ENCODE measurements at places on chromosomes 7 and 10.
A peak's percentile ranks its signal among the peaks of the same experiment; 100 is the strongest.

DNA sequence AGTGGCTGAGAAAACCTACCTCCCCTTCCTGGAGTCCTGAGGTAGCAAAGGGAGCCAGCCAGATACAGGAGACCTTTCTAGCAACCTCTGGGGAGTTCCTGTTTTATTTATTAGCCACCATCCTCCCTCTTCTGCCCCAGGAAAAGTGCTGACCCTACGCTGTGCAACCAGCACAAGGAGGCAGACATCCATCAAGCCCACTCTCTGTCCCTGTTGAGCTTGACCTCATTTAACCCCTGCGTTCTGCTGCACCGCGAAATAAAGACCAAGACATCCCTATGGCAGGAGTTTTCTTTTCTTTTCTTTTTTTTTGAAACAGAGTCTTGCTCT lies 25.3 kb upstream of the ANKRD2 start:
- no peak for DNase-seq

DNA sequence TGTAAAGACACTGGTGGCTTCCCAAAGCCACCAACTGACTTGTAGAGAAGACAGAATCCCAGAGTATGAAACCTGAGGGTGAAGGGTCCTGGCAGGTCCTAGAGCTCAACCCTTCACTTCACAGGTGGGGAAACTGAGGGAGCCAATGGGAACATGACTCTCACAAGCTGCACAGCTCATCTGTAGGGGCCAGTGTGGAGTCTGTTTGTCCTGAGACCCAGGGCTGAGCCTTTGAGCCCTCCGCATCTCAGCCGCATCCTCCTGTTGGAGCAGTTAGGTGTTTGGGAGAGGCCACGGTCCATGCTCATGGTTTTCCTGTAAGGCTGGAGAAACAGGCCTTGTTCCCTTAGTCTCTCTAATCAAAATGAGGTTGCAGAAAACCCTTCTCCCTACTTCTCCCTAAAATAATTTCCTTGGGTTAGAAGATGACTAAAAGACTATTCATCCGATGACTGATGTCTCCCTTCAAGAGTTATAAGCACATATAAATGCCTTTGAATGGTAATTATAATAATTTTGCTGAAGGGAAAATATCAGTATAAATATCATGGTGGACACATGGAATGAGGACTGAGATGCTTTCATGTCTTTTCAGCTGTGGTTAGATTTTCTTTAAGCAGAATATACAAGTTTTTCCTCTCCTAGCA lies 10.3 kb downstream of the HTRA1 start:
- no peak for DNase-seq

- DNase-seq = no peak
These were observed 19.0 kb downstream of the GIMAP4 start for GRCh38 chr7:150586068-150586784.

DNA sequence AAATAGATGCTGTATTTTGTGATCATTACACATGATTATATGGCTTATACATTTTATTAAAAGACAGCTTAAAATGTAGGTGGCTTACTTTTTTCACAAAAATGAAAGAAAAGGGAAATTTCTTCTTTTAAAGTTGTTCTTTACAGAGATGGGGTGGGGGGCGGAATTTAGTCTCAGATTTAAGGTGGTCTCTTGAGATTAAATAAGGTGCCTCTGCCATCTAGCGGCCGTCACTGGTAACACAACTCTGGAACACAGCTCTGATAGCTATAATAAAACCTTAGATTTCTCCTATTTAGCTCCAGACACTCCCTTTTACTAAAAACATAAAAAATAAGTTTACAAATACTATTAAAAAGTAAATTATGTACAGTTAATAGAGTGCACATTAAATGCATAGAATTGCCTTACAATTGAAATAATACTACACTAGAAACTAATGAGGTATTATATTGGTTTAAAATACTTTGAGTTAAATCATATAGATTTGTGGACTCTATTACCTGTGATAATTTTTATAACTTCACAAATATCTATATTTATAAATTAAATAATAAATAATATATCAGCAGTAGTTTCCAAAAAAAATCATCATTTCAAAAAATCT lies 210.9 kb downstream of the DGKB start:
- DNase-seq = peak; percentile 12

DNA sequence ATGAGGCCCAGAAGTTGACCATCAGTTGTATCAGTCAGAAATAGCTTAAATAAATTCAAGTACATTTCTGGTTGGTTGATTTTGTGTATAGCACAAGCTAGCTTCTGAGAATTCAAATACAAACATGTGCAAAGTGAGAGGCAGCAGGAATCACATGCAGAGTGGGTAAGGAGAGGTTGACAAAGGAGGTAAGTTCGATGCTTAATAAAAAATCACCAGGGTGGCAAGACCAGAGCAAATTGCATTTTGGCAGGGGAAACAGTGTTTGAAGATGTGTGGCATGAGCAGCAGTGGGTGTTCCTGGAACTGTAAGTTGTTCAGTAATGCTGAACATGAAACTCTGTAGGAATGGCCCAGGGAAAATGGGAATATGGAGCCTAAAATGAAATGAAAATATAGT lies 52.6 kb downstream of the GNAI1 start:
- DNase-seq = no peak

- DNase-seq = no peak
These were observed 19.2 kb upstream of the ATOH7 start for GRCh38 chr10:68251151-68251550.

GRCh38 chr7:41197769-41198168 lies 505.1 kb downstream of the INHBA start:
- no peak for DNase-seq

- DNase-seq = no peak
These were observed 115.9 kb downstream of the ZMIZ1 start for GRCh38 chr10:79184657-79185056.

- DNase-seq = no peak
These were observed 197.1 kb upstream of the CXCL12 start for GRCh38 chr10:44581996-44582395.

DNA sequence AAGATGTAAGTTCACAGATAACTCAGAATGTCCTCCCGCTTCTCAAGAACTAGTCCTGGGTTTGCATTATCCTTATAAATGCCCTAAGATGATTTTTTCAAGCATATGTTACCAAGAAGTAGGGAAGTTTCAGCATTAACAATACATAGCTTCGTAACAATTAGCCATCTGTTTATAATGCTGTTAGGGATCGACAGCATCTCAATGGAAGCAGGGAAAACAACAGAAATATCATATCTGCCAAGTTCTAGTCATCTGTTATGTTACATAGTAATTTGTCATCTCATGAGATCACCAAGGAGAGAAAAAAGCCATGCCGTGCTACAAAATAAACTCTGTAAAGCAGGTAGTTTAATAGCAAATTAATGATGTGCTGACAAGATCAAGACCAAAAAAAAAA lies 731.5 kb upstream of the C7orf33 start:
- DNase-seq = no peak

- DNase-seq = peak; percentile 76
These were observed 198.2 kb downstream of the MLLT10 start for GRCh38 chr10:21732067-21732772.

- DNase-seq = no peak
These were observed 198.1 kb upstream of the PPP2R2D start for GRCh38 chr10:131702531-131703356.

- peak; percentile 31 for DNase-seq
These were observed 118.8 kb upstream of the IFRD1 start for GRCh38 chr7:112331492-112331891.

DNA sequence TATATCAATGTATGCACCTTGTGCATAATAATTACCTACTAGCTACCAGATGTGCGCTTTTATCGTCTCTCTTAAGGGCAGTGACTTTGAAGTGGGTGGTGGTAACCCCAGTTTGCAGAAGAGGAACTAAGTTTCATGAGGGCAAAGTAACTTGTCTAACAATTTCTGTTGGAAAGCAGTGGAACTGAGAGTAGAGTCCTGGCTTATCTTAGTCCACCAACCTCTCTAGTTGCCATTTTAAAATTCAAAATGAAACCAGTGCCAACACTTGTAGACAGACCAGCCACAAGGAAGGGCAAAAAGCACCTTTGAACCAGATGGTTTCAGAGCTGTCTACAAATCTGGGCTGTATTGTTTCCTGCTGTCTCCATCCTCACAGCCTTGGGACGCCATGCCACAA lies 32.0 kb upstream of the RBM20 start:
- no peak for DNase-seq

GRCh38 chr7:2510909-2511768 lies 8.4 kb upstream of the LFNG start:
- peak; percentile 93 for DNase-seq

DNA sequence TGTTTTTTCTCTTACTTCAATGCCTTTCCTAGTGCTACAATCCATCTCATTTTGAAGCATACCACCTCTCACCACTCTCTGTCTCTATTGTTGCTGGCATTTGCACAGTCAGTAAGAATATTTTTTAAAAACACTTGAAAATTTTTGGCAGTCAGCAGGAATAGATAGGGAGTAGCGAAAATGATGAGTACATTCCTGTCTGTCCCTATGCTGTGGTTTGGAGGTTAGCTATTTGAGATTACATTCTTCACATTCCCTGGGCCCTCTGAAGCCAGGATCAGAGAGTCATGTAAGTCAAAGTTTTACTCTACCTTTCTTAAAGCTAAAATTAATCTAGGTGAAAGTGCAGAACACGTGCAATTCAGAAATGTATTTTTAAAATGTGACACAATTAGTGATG lies 53.0 kb upstream of the MAGI2 start:
- DNase-seq = no peak

GRCh38 chr7:4824120-4824775 lies 37.6 kb downstream of the PAPOLB start:
- no peak for DNase-seq

- no peak for DNase-seq
These were observed 7.0 kb downstream of the WDR91 start for GRCh38 chr7:135204341-135204749.

GRCh38 chr10:29517352-29517923 lies 117.3 kb downstream of the SVIL start:
- peak; percentile 78 for DNase-seq

GRCh38 chr10:102581401-102581800 lies 62.9 kb upstream of the TRIM8 start:
- DNase-seq = no peak

GRCh38 chr7:135917721-135918120 lies 59.4 kb downstream of the MTPN start:
- no peak for DNase-seq

- no peak for DNase-seq
These were observed 29.1 kb downstream of the INPP5F start for GRCh38 chr10:119754936-119755335.

DNA sequence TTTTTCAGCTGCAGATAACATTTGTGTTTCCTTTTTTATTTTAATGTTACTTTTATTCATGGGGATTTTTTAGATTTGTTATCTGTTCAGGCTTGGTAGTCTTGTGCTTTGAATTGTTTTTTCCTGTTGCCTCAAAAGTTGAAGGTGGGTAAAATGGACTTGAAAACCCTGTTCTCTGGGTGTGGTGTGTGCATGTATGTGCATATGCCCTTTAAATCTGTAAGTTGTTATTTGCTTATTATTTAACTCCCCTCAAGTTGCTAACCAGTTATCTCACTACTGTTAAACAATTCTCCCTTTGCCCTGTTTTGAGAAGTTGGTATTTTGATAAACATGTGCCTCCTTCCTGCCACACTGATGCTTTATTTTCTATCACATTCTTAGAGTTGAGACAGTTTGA lies 30.6 kb downstream of the TSPAN14 start:
- DNase-seq = no peak

- DNase-seq = no peak
These were observed 74.7 kb downstream of the MKI67 start for GRCh38 chr10:128051548-128051947.

DNA sequence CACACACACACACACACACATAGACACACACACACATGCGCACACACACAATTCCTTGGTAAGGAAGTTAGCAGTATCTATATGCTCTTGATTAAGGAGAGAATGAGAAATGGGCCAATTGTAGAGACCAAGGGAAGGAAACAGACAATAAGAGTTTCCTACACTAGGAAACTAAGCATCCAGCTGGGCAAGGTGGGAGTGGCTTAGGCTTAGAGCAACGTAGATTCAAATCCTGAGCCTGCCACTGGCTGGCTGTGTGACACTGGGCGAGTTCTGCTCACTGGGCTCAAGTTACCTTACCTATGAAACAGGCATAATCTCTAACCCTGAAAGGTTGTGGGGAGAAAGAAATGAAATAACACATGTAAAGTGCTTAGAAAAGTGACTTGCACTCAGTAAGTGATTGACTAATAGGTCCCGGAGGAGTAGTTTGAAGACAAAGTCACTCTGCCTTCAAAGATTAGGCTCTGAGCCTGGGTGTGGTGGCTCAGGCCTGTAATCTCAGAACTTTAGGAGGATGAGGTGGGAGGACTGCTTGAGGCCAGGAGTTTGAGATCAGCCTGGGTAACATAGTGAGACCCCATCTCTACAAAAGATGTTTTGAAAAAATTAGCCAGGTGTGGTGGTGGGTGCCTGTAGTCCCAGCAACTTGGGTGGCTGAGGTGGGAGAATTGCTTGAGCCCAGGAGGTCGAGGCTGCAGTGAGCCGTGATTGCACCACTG lies 701.4 kb downstream of the PARD3 start:
- DNase-seq = no peak

- no peak for DNase-seq
These were observed 49.1 kb downstream of the STRA8 start for GRCh38 chr7:135282561-135283254.

GRCh38 chr7:1708596-1709251 lies 38.6 kb downstream of the ELFN1 start:
- no peak for DNase-seq

GRCh38 chr7:27345164-27345887 lies 102.7 kb downstream of the EVX1 start:
- no peak for DNase-seq

DNA sequence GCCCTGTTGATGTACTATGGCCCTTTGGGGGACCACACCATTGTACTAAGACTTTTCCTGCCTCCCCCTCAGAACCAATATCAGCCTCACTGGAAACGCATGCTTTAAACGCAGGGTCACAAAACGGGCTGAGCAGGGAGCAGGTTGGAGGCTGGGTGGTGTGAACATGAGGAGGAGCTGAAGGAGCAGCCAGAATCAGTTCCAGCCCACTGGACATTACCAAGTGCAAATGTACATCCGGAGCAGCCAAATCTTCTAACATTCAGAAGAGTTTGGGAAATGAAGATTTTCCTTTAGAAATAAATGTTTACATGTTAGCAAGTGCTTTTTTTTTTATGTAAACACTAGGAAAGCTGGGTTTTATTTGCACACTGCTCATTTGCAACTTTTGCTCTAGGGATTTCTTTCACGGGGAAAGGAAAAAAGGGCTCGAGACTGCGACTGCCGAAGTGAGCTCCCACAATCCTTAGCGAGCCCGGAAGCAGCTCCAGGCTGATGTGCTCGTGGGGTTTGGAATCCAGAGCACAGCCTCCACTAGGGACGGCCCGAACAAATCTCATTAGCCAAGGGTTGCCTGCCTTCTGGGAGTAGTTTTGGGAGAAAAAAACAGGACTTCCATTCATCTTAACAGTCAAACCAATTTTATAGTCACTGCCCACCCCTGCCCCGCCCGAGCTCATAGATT lies 108.0 kb upstream of the YAE1 start:
- DNase-seq = no peak

- no peak for DNase-seq
These were observed 295.4 kb downstream of the LRMDA start for GRCh38 chr10:75726522-75727483.
